ENCODE measurements at places on chromosomes 6 and 20.

DNA sequence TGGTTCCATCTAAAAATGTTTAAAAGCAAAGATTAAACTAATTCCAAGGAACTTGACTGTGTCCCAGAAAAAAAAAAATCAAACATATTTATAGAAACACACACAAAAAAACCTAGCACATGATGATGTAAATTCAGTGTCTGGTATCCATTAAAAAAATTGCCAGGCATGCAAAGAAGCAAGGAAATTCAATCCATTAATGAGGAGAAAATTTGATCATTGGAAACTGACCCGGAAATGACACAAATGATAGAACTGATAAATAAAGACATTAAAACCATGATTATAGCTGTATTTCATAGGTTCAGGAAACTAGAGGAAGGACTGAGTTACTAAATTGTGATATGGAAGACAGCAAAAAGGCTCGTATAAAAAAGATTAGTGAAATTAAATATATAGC lies 34.7 kb downstream of the PDYN start:
- no peak for DNase-seq

GRCh38 chr6:13725570-13725969 lies 13.9 kb upstream of the RANBP9 start:
- peak; percentile 35 for DNase-seq

DNA sequence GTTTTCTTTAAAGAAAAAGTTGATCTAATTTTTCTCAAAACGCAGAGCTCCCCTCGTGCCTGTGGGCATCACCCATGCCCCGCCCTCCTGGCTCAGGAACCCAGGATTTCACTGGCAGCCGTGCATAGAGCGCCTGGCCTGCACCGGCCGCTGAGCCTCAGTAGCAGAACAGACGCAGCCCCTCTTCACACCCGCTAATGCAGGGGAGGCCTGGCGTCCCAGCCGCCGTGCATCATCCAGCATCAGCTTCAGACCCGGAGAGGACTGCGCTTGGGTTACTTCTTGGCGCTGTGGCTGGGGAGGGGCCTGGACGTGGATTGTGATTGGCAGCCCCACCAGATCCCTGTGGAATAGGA lies 18.1 kb downstream of the RBM38 start:
- no peak for DNase-seq

- DNase-seq = no peak
These were observed 154.0 kb upstream of the LAMP5 start for GRCh38 chr20:9360431-9360830.

GRCh38 chr20:20010639-20011500 lies 6.3 kb upstream of the NAA20 start:
- no peak for DNase-seq
